ENCODE measurements at places on chromosomes 16 and 17.

DNA sequence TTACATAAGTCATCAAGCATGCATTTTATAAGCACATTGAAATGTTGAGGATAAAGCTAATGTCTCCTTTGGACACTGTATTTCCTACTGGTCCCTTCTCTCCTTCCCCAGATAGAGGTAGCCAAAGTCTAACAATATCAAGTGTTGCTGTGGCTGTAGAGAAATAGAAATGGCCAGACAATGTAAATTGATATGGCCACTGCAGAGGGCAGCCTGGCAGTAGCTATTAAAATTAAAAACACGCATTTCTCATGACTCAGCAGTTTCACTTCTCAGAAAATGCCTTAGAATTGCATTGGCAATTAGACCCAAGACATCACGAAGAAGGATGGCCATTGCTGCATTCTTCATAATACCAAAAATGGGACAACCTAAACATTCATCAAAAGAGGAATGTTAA, 46.8 kb upstream of the MRTFB start:
- DNase-seq = no peak

- DNase-seq = no peak
Measured at GRCh38 chr17:34251186-34251585, 3.9 kb upstream of the CCL2 start.

GRCh38 chr17:39774047-39774446, 36.3 kb downstream of the GRB7 start:
- DNase-seq = no peak

DNA sequence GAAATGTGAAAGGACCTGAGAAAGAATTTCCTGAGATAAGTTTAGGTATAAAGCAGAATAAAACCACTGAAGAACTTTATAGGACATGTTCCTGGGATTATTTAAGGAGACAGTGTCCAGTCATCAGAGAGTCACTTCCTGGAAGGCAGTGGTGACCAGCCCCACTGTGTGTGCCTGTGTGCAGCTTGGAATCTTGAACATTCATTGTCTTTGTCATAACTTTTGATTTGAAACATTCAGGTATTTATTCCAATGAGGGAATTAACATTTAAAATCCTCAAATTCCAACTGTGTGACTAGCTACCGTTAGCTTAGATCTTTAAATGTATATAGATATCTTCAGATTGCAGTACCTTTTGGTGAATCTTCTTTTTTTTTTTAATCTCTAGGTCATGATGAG, 61.7 kb upstream of the MRC2 start:
- no peak for DNase-seq

DNA sequence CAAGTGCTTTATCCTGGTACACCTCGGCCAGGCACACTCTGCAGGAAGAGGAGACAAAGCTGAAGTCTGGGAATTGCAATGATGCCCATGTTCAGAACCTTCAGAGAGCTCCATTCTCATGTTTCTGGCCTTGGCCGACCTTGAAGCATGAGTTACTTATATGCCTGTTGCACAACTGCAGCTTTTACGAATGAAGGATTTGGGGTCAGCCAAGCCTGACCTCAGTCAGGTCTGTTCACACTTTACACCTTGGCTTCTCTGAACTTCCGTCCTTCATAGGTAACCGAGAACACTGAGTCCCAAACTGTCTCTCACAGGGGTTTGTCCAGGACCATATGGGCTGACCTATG, 66.7 kb downstream of the GTF3C1 start:
- DNase-seq = no peak

DNA sequence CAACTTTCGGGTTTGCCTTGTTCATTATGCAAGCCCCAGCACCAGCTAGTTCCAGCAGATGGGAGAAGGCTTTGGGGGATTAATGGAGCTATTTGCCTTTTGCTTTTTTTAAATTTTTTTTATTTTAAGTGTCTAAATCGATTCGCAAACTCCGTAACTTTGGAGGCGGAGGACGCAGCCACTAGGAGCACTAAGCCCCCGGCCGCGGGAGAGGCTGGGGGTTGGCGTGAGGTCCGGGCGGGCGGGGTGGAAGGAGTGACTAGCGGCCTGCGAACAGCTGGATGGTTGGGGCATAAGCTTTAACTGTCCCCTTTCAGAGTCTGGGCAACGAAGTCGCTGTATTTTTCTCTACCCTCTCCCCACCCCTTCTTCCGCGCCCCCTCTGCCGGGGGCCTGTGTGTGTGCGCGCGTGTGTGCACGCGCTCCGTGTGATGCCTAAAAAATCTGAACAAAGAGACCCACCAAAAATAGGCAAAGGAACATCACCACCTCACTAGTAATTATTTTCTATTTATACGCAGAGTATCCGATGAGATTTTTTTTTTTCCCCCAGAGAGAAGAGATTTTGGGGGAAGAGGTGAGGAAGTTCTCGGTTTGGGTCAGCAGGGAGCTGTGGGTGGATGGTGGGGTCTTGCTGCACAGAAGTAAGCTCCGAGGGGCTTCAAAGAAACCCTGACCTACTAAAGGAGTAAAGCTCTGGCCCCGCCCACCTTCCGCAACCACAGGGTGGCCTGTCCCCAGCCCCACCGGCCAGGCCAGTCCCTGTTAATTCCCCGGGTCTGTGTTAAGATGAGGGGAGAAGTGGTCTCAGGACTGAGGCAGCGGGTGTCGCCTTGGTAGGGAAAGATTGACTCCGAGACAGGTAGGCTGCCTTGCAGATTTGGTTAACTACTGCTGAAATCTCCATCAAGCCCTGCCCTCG, 2.3 kb downstream of the SHISA9 start:
- DNase-seq = no peak

DNA sequence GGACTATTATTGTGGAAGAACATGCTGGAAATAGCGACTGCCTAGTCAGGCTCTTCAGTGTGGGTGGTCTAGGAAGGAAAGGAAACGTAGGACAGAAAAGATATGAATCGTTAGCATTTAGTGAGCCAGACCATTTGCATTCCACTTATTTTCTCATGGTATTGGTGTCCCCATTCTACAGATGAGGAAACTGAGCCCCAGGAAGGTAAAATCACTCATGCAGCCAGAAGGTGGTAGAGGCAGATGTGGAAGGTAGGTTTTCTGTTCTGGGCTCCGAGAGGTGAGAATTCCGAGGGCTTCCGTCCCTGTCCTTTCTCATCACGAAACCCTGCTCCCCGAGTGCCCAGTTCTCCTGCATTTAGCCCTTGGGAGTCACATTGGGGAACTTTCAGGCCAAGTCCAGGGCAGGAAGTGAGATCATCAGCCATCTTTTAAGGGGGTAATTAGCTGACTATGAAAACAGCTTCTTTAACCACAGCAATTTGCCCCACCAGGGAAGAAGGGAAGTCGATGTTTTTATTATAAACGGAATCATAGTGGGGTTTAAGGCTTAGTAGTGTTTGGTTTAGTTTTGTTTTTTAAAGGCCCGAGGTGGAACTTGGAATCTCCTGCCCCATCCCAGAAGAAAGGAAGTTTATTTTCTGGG, 110.7 kb upstream of the IRX3 start:
- no peak for DNase-seq

DNA sequence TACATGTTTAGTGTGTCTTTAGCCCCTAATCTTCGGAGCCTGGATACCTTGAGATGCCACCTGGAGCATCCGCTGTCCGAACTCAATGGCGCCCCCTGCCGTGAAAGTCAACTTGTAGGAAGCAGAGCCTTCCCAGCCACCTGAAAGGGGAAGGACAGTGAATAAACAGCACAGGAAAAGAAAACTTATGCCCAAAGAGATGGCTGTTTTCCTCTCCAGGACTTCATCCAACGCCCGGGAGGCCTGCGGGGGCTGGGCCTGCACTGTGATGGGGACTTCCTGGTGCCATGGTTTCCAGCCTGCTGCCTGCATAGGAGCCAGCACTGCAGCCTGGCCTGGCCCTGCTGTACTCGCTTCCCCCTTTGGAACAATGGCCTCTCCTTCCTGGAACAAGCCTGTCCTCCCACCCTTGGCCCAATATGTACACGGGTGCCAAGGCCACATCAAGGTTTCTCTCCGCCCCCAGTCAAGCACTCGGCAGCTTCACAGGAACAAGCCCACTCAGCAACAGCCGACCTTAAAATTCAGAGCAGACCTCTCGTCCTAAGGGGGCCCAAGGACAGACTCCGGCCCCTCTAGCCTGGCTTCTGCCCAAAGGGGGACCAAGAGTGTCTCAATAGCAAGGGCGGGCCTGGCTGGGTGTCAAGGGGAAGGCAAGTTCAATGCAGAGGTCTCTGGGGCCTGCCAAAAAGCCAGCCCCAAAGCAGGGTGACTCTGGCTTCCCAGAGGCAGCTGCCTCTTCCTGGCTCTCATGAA, 4.5 kb upstream of the UNC13D start:
- peak; percentile 70 for DNase-seq

DNA sequence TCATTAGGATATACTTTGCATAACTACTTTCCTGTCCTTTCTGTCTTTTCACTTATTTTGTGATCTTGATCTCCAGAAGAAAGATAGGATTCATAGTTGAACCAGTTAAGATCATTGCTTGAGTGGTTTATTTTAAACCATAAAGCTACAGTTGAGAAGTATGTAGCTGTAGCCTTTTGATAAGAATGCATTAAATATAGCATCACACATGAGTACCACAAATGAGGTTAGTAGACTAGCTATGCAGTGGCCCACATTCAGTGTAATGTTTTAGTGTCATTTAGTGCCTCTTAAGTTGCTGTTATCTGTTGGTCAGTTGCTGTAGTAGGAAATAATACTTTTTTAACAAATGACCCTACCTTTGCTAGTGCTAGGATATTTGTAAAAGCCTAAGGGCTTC, 1.3 kb downstream of the NLK start:
- no peak for DNase-seq

DNA sequence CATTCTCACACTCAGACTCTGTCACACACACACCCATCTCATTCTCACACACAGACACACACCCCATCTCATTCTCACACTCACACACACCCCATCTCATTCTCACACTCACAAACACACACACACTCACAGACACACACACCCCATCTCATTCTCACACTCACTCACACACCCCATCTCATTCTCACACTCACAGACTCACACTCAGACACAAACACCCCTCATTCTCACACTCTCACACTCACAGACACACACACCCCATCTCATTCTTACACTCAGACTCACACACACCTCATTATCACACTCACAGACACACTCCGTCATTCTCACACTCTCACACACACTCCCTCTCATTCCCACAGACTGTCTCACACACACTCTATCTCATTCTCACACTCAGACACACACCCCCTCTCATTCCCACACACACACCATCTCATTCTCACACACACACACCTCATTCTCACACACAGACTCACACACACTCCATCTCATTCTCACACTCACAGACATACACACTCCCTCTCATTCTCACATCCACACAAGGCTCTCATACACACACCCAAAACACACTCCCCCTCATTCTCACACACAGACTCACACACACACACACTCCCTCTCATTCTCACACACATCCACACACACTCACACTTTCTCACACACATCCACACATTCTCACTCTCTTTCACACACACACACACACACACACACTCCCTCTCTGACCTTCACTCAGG, 2.9 kb downstream of the ASGR1 start:
- no peak for DNase-seq

GRCh38 chr17:46949291-46950174, 26.6 kb downstream of the GOSR2 start:
- no peak for DNase-seq

- no peak for DNase-seq
Measured at GRCh38 chr17:69870751-69871199, 204.2 kb upstream of the KCNJ16 start.

DNA sequence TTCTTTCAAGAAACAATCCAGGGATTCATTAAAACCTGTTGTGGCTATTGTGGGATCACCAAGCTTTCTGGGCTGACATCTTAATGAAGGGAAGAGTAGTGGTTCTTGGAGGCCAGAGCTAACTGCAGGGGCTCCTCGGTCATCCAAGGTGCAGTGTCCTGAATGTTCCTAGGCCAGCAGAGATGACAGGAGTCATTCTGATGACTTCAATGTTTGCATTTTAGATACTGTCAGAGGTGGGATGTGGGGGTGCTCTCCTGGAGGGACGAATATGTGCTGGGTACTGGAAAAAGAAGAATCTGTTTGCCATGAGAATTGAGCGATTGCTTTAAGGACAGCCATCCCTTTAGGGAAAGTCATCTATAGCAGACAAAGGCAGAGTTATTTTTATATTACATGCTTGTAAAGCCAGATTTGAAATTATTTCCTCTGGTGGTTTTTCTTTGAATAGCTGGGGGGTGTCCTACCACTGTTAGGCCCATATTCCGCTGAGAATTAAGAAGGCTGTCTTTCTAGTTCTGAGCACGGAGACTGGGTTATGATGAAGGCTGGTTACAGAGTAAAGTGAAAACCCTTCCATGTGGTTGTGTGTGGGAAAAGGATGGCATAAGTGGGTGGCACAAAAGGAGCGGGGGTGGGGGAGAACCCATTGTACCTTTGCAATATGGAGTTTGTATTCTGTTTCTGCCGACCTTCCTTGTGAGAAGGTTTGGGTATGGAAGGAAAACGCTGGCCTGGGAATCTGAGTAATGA, 7.4 kb downstream of the HLF start:
- DNase-seq = no peak

DNA sequence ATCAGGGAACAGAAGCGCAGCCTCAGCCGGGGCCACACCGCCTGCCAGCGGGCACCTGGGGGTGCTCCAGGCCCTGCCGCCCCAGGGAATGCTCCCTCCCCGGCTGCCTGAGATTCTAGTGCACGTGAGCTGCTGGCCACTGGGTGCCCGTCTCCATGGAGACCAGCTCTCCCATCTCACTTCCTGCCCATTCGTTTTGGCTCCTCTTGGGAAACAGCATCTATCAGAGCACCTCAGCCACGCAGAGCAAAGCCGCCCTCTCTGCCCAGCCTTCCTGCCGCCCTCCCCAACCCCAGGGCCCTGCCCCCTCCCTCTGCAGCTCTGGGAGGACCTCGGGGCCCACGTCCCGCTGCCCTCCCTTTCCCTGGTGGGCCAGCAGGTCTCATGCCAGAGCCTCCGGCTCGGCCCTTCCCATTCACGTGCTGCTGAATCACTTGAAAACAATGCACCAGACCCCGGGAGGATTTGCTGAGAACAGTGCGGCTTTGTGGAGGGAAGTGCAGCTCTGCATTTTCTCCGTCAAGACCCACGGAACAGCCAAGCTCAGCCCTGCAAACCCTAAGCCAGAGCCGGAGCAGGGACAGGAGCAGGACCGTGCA, 19.4 kb downstream of the CEP295NL start:
- DNase-seq = no peak

DNA sequence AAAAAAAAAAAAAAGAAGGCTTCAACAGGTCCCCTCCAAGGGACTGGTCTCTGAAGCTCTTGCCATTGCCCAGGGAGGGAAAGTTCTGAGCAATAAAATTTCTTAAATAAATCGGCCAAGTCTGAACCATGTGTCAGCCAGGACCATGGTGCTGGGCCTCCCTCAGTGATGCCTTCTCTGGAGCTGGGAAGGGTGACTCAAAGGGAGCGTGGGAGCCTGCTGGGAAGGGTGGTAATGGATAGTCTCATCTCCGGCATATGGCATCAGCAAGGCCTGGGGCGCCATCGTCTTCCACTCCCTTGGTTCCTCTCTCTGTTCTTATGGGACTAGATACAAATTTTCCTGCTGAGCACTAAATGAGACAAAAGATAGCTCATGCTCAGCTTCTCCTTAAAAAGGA, 2.3 kb downstream of the VKORC1 start:
- DNase-seq = no peak

GRCh38 chr17:31824766-31825360, 34.2 kb downstream of the COPRS start:
- no peak for DNase-seq
